ENCODE measurements at places on chromosomes 16 and 17.

DNA sequence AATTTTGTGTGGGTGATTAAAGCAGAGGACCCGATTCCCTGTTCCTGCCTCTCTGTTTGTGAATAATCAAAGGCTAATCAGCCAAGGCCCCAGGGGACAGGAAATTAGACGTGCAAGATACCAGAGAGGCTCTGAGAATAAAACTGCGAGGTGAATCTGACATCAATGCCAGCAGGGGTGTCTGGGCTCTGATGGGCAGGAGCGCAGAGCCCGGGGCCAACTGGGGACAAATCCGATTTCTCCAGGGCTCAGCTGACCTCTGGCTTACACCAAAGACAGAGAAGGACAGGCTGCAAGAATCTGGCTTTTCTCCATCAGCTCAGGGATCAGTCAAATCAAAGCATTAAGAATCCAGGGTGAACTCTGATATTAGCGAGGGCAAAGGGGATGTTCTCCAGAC lies 174.3 kb downstream of the XYLT1 start:
- no peak for DNase-seq

GRCh38 chr17:75228847-75229246 lies 23.4 kb downstream of the NUP85 start:
- DNase-seq, result no peak

GRCh38 chr17:35498448-35499178 lies 38.9 kb downstream of the SLFN12L start:
- no peak for DNase-seq

- DNase-seq, result no peak
Measured at GRCh38 chr17:34556384-34556783, 23.0 kb upstream of the TMEM132E start.

GRCh38 chr17:4537451-4538235 lies 17.5 kb downstream of the MYBBP1A start:
- DNase-seq, result no peak

- DNase-seq, result no peak
Measured at GRCh38 chr16:85348911-85349334, 236.7 kb upstream of the CIBAR2 start.

- no peak for DNase-seq
Measured at GRCh38 chr16:89905511-89906139, 13.0 kb upstream of the MC1R start.

- DNase-seq, result no peak
Measured at GRCh38 chr17:53894591-53894990, 71.9 kb downstream of the KIF2B start.

DNA sequence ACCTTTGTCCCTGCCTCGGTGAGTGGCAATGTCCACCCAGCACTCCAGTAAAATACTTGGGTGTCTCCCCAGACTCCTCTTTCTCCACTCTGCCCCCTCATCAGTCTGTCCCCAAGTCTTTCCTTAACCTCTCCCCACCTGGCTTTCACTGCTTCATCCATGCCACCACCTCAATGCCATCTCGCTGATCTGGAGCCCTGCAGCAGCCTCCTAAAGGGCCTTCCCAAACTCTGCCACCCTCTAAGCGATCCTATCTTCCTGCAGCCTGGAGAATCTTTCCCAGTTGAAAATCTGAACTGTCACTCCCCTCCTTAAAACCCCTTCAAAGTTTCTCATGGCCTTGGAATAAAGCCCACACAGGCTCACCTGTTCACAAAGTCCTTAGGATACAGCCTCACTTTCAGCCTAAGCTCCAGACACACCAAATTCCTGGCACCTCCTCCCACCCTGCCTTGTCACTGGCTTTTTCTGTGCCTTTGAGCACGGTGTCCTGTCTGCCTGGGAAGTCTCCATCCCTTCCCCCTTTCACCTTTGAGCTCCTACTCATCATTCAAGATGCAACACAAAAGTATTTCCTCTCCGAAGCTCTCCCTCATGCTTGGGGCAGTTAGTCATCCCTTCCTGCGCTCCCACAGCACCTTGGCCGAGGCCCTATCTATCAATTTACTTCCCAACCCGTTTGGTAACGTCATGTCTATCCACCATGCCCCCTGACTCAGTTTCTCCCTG lies 2.8 kb downstream of the WNK4 start:
- no peak for DNase-seq

GRCh38 chr16:75837681-75838080 lies 111.4 kb upstream of the CPHXL start:
- no peak for DNase-seq

GRCh38 chr17:77794846-77795245 lies 163.7 kb upstream of the TNRC6C start:
- DNase-seq, result no peak

- no peak for DNase-seq
Measured at GRCh38 chr16:11439790-11440656, 94.8 kb downstream of the RMI2 start.

GRCh38 chr17:12519956-12520594 lies 145.6 kb upstream of the MYOCD start:
- DNase-seq, result no peak

- DNase-seq, result no peak
Measured at GRCh38 chr17:48056246-48056745, 8.1 kb downstream of the NFE2L1 start.

- no peak for DNase-seq
Measured at GRCh38 chr17:45009676-45010467, 41.6 kb downstream of the DCAKD start.

DNA sequence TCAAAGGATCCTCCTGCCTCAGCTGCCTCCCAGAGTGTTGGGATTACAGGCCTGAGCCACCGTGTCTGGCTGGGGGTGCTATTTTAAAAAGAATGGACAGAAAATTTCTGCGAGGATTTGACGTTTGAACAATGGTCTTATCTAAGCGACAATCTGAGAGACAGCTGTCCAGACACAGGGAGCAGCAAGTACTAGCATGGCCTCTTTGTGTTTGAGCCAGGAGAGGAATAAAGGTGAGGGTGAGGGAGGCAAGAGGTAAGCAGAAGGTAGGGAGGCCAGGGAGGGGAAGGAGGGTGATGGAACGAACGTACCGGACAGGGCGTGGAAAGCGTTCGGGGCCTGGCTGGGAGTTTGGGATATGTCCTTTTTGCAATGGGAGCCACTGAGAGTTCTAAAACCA lies 59.2 kb downstream of the PITPNC1 start:
- no peak for DNase-seq

GRCh38 chr16:56812884-56813283 lies 52.1 kb upstream of the SLC12A3 start:
- DNase-seq, result no peak

- no peak for DNase-seq
Measured at GRCh38 chr17:75442168-75443103, 14.0 kb upstream of the TMEM94 start.

GRCh38 chr16:85554889-85555718 lies 58.0 kb upstream of the GSE1 start:
- DNase-seq, result peak; percentile 69

GRCh38 chr17:38571833-38572668 lies 33.7 kb downstream of the SRCIN1 start:
- no peak for DNase-seq

DNA sequence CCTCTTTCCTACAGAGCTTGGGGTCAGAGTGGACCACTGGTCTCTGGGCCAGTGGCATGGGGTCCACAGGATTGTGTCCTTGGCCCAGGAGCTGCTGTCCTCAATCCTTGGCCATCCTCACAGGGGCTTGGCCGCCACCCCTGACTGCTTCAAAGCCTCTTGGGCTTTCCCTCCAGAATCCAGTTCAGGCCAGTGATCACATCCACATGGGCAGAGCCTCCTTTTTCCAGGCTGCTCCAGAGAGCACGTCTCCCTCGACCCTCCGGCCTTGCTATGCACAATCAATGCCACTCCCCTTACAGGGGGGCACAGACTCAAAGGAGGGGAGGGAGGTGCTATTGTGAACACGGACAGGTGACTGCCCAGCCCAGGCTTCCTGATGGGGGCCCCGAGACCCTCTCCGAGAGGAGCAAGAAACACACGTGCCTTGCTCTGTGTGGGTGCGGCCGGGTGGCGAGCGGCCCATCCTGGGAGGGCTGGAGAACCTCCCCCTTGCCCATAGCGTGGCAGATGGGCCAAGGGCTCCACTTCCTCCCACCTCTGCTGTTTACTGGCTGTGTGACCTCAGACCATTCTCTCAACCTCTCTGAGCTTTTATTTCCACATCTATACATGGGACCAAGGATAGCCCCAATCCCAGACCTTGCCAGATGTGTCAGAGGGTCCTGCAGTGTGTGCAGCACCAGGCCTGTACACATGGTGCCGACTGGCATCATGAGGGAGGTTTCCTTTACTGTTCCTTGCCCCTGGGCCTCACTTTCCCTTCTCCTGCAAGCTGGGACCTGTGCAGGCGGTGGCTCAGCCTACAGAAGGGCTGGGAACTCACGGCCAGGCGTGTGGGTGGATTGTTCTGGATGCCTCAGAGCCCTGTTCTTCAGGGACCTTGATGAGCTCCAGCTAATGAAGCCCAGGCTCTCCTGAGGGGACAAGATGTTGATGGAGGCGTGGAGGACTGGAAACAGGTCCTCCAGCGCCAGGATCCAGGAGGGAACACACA lies 229.0 kb upstream of the GSE1 start:
- DNase-seq, result no peak

- no peak for DNase-seq
Measured at GRCh38 chr17:76810956-76811355, 57.2 kb upstream of the MGAT5B start.

DNA sequence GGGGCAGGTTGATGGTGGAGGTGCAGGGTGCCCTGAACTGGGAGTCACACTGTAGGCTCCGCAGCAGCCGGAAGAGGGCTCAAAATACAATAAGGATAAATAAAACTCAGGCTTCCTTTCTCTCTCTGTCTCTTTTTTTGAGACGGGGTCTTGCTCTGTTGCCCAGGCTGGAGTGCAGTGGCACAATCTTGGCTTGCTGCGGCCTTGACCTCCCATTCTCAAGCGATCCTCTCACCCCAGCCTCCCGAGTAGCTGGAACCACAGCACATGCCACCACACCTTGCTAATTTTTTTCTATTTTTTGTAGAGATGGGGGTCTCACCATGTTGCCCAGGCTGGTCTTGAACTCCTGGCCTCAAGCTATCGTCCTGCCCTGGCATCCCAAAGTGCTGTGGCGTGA lies 32.9 kb upstream of the NPTX1 start:
- no peak for DNase-seq

GRCh38 chr17:31549121-31549524 lies 157.6 kb downstream of the RAB11FIP4 start:
- no peak for DNase-seq
